Urinary bladder (tissue), 4 donors: ENCODE measurements at places on chromosomes 16 and 17. TPM values are rescaled to one million over a fixed set of nuclear protein-coding genes. Genes with fewer than 3 reads are reported as not detected.

SPATA32 gene
- not detected for polyA plus RNA-seq

ASB16 gene
- 1.2 TPM for polyA plus RNA-seq

CES1 gene
- 61.4 TPM for polyA plus RNA-seq

LRRC46 gene
- polyA plus RNA-seq, result 0.30 TPM

HSD17B1 gene
- 2.5 TPM for polyA plus RNA-seq

CD7 gene
- 3.7 TPM for polyA plus RNA-seq

GRCh38 chr17:82024859-82025258 lies 1.8 kb downstream of the LRRC45 start:
- no peak for DNase-seq

GRCh38 chr17:28738680-28739384 lies 5.0 kb upstream of the TRAF4 start:
- no peak for DNase-seq

GRCh38 chr17:69646729-69647128 lies 232.2 kb downstream of the MAP2K6 start:
- DNase-seq, result no peak

GRCh38 chr16:88865310-88865709 lies 1.1 kb downstream of the PABPN1L start:
- no peak for DNase-seq

DNA sequence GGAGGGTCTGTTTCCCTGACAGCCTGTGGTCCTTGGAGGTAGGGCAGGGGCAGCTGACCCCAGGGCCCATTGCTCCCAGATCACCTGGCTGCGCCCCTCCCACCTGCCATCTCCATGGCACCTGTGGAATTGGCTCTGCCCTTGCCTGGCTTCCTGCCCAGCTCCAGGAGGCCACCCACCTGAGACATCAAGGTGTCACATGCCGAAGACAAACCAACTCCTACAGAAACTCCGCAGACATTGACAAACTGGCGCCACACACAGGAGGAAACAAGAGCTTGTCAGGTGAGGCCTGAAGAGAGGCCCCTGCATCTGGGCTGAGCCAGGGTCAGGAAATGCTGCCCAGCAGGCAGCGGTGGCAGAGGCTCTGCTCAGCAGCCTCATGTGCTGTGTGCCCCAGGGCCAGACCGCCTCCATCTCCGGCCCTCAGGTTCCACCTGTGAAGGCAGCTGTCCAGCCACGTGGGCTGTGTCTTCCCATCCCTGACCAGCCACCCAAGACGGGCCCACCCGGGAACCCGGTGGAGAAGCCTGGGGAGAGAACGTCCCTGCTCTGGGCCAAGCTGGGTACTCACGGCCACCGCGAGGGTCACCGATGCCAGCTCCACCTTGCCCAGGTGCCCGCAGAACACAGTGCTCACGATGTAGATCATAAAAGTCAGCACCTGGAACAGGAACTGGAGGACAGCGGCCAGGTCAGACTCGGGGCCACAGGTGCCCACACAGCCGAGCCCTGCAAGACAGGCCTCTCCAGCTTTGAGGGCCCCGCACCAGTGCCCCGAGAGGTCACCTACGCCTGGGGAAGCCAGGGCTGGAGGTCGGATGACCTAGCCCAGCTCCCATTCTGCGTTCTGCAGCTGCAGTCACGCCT lies 1.6 kb downstream of the SLC47A2 start:
- no peak for DNase-seq

DNA sequence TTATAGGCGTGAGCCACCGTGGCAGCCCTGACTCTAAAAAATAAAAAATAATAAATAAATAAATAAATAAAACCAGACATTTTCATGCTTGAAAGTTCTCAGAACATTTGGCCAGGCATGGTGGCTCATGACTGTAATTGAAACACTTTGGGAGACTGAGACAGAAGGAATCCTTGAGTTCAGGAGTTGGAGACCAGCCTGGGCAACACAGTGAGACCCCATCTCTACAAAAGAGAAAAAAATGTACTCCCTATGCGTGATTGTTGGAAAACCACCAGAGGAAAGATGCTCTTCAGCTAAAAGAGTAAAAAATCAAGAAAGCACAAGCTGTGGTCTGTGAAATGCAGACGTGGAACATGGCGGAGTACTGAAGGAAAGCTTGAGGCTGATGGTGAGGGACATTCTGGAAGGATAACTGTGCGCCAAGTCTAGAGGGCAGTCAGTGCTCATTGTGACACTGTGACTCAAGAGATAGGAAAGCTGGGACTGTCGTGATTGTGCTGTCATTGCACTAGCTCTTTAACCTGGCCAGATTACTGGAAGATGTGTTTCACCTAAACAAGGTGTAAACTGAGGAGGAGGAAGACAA lies 4.2 kb upstream of the PRSS27 start:
- no peak for DNase-seq

DNA sequence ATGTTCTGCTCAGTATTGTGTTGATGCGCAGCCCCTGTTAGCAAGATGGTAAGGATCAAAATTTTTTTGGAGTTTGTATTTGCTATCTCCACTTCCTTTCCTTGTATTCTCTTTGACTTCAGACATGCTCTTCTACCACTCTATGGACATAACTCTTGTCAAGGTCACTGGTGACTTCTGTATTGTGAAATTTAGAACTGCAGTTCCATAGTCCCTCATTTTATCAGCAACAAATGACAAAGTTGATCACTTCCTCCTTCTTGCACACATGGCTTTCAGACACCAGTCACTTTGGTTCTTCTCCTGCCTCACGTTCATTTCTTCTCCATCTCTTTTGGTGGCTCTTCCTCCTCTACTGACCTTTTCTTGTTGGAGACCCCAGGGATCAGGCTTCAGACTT lies 21.1 kb downstream of the COX11 start:
- no peak for DNase-seq

DNA sequence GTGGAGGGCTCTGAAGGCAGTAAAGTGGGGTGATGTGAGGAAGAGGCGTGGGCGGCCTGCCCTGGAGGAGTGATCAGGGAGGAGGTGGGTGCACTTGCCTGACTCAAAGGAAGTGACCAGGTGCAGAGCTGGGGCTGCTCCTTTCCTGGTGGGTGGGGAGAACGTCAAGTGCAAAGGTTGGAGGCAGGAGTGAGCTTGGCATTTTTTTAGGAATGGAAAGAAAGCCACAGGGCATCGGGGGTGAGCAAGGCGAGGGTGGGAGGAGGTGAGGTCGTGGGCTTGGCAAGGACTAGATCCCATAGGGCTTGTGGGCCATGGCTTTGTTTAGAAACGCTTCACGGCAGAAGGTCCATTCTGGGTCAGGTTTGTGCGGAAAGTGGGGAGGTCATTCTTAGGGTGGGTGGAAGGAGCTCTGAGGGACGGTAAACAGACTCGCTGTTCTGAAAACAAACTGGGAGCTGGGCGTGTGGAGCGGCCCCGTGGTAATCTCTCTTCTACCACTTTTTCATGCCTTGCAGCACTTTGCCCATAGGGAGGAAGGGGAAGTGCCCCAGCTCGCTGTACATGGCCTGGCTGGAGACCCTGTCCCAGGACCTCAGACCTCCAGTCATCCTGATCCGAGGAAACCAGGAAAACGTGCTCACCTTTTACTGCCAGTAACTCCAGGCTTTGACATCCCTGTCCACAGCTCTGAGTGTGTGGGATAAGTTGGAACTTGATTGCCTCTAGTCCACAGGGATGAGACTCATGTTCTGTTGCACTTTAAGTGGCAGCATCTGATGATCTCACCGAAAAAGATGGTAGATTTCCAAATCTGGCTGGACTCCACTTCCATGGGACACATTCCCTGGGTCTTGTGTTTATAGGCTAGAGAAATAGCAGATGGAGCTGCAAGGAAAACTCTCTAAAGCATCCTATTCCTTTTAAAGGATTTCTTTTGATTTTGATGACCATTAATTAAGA lies 18.9 kb upstream of the HERPUD1 start:
- DNase-seq, result no peak

GRCh38 chr16:2835638-2836493 lies 5.8 kb downstream of the ZG16B start:
- no peak for DNase-seq

DNA sequence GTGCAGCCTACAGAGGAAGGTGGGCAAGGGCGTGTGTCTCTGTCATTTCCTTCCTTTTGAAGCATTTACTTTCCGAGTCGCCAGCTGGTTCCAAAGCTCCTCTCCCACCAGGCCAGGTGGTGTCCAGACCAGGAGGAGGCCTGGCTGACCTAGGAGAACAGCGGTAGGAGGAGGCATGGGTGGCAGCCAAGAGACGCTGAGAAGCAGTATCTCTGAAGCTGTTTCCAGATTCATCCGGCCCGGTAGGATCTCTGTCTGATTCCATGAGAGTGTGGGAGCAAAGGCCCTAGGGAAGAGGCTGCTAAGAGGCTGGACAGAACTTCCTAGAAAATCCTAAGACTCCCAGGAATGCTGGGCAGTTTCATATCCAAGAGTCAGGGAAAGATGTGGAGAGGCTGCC lies 20.3 kb downstream of the MEOX1 start:
- DNase-seq, result no peak

- DNase-seq, result no peak
Measured at GRCh38 chr16:26830428-26831127, 236.1 kb upstream of the C16orf82 start.

DNA sequence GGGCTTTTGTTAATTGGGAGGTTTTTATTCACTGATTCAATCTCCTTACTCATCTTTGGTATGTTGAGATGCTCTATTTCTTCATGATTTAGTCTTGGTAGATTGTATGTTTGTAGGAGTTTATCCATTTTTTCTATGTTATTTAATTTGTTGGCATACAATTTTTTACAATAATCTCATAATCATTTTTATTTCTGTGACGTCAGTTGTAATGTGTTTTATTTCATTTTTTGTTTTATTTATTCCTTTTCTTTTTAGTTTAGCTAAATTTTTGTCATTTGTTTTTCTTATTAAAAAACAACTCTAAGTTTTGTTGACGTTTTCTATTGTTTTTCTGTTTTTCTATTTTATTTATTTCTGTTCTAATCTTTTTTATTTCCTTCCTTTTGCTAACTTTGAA lies 389.8 kb downstream of the HS3ST3B1 start:
- no peak for DNase-seq

DNA sequence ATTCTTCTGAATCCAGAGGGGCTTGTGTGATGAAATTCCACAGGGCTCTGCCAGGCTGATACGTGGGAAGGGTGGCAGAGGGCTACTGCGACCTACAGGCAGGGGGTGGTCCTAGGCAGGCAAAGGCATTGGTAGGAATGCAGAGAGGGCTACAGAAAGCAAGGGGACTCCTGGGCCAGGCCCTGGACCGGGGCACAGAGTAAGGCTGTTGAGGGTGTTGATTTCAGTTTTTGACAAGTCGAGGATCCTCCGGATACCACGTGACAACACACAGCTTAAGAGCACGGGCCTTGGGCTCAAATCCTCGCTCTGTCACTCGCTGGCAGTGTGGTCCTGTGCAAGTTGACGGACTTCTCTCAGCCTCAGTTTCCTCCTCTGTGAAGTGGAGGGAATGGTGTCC lies 19.1 kb upstream of the DOC2B start:
- DNase-seq, result no peak

DNA sequence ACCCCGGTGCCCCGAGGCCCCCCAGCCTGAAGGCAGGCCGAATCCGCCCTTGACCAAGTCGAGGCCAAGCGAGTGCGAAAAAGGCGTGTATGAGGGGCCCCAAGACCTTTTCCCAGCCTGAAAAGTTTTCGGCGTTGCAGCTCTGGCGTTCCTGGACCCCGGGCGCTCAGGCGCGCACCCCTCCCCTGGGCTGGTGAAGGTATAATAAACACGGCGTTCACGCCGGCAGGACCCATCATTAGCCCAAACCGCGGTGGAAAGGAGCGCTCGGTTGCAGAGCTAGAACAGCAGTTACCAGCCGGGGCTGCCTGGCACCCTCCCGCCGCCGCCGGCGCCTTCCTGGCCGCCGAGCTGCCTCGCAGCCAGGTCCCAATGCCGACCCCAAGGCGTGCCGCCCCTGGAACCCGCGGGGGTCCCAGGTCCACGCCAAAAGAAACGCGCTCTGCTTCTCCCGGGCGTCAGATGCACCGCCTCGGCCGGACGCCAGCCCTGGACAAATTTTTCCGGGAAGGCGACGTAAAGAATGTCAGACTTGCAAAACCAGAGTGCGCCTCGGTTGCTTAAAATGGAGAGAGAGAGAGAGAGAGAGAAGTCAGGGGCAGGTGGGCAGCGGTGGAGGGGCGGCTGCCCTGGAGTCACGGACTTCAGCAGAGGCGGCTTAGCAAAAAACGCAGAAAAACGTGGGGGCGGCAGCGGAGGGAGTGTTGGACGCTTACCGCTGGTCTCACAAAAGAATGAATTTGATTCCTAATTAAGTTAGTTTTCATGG lies 11.5 kb upstream of the FOXF1 start:
- no peak for DNase-seq

- no peak for DNase-seq
Measured at GRCh38 chr16:58656899-58657298, 27.3 kb upstream of the CNOT1 start.

- peak; percentile 78 for DNase-seq
Measured at GRCh38 chr17:77802811-77803220, 155.7 kb upstream of the TNRC6C start.
